ENCODE measurements at places on chromosomes 2 and 18.

- peak; percentile 20 for DNase-seq
Measured at GRCh38 chr2:39778775-39779340, at the start of gene THUMPD2. Gene THUMPD2, minus strand, starts transcription at chr2:39779258. Its CDS starts 19 bp downstream, at chr2:39779239.

DNA sequence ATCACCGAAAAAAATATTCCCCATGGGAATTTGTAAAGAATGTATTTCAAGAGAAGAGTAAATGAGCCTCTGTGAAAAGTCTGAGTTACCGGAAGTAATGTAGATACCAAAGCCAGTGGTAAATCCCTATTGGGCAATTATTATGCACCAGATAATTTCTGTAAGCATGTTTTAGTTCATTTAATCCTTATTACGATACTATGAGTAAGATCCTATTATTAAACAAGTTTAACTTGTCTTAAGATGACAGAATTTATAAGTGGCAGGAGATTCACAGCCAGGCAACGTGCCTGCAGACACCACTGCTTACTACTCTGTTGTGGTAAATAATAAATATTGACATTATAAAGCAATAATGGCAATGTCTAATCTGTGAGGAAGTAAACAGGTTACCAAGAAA lies 280.8 kb upstream of the RGPD4 start:
- DNase-seq: no peak

DNA sequence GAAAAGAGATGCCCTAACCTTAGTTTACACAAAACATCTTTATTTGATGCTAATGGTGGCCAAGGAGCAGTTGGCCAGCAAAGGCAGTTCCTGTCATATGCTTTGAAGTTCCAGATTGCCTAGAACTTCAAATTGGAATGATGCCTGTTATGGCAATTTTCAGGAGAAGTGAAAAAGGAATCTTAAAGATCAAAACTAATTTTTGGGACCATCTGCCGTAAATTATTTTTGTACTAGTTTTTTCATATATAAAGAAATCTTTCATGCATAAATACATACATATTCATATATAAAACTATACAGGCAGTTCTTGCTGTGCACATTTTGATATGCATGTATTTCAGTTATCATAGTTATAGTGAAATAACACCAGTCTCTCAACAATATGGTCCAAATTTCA lies 1185.6 kb upstream of the FAM98A start:
- no peak for DNase-seq

DNA sequence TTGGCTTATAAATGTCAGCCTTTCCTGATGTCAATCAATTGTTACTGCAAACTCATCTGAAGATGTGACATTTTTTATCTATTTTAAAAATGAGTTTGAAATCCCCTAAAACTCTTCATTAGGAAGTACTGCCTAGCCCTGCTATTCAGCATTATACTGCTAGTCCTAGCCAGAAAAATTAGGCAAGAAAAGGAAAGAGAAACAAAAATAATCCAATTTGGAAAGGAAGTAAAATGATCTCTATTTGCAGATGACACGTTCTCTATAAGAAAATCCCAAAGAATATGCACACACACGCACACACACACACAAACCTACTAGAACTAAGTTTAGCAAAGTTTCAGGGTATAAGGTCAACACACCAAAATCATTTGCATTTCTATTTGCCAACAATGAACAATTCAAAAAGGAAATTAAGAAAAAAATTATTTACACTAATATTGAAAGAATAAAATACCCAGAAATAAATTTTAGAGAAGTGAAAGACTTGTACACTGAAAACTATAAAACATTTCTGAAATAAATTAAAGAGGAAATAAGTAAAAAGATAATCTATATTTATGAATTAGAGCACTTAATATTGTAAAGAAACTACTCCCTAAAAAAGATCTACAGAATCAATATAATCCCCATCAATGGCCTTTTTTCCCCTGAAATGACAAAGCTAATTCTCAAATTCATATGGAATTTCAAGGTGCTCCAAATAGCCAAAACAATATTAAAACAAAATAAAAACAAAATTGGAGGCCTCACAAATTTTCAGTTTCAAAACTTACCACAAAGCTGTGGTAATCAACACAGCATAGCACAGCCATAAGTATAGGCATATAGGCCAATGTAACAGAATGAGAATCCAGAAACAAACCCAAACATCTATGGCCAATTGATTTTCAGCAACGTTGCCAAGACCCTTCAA lies 433.7 kb upstream of the TRIB2 start:
- no peak for DNase-seq

DNA sequence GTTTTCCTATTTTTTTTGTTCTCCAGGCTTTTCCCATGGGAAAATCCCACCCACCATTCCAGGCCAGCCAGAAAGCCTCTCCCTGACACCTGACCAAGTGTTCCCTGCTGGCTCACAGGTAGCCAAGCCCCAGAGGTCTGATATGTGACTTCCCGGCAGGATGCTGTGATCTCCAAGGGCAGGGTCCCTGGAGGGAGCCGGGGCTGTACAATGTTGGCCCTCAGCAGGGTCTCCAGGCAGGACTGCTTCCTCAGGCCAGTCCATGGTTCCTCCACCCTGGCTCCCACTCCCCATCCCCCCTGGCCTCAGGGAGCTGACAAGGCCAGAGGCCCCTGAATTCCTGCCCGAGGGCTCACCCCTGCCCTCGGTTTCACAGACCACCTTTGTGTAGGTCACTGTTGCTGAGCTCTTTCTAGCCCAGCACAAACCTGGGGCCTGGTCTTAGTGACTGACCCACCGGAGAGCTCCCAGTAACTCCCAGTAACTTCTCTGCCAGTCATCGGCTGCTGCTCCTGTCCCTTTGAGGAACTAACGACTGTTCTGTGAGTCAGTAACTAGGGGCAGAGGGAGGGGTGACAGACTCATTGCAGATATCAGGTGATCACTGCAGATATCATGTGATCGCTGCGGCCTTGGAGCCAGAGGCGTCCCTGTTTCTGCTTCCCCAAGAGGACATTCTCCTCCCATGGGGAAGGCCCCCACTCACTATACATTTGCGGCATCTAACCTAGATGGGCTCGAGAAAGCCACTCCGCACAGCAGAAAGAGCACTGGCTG lies 38.7 kb downstream of the SDC1 start:
- DNase-seq: no peak

DNA sequence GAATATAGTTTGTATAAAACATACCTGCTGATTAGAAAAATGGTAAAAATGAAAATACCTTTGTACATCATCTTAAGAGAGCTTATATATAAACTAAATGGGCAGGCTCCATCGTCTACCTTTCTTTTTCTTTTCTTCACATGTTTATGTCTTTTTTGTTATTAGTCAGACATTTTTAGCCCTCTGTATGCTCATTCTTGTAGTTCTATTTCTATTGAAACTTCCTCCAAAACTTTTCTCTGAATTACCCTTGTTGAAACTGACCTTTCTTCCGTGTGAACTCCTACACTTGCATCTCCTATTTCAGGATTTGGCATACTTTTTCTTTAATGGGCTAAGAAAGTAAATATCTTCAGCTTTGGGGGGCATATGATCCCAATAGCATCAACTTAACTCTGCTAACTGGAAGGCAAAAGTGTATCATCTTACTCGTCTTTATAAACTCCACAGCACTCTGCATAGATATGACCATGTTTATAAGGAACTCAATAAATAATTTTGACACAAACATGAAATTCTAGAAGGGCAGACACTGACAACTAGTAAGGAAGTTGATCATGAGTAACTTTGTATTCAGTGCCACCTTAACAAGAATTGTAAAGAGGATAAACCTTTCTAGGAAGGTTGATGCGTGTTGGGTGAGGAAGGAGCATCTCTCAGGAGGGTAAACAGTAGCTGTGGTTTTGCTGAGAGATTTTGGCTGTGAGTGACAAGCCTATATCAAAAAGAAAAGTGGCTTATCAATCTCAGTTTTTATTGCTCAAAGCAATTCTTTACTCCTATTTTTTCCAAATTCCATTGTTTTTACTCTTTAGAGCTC lies 127.6 kb downstream of the PIK3C3 start:
- no peak for DNase-seq

DNA sequence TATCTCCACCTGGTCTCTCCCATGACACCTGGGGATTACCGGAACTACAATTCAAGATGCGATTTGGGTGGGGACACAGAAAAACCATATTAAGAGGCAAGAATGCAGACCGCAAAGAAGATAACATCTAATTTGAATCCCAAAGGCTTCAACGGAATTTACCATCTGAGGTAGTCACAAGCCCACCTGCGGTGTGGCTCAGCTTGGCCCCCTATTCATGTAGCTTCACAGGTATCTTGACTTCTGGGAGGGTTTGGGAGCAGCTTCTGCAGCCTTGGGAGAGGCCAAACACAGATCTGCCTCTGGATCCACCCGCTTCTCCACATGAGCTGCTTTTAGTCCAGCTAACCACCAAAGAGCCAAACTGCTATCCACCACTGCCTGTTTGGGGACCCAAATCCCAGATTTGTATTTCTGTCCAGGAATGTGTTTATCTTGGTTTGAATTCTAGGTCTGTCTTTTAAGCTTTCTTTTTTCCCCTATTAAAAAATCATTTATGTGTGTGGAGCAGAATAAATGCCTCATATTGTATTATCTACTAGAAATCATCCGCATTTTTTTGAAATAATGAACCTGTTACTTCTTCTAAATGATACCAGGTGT lies 247.6 kb downstream of the DLGAP1 start:
- DNase-seq: no peak

- no peak for DNase-seq
Measured at GRCh38 chr2:173427887-173428668, 73.4 kb downstream of the CDCA7 start.

- no peak for DNase-seq
Measured at GRCh38 chr18:22284581-22285360, 115.4 kb downstream of the GATA6 start.

DNA sequence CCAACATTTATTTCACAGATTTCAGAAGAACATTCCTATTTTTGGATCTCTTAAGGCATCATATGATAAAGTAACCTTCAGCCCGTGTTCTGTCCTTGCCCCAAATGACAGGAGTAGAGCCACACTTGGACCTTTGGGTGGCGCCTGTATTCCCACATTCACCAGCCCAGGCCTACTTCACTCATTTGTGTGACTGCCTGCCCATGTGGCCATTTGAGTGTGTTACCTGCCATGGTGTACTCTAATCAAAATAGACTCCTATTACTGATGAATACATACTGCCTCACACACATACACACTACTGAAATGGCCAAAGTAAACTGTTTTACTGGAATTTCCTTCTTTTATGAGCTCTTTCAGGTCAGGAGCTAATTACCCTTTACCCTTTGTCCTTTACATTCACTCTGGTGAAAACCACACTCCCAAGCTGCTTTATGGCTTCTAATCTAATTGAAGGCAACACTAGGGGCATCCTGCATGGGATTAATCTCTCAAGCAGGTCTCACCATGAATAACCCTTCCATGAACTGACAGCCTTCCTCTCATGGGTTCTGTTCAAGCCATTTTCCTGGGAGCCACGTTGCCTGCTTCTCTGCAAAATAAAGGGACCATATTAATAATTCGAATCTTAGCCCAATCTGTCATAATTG lies 271.0 kb upstream of the GALNT5 start:
- no peak for DNase-seq

DNA sequence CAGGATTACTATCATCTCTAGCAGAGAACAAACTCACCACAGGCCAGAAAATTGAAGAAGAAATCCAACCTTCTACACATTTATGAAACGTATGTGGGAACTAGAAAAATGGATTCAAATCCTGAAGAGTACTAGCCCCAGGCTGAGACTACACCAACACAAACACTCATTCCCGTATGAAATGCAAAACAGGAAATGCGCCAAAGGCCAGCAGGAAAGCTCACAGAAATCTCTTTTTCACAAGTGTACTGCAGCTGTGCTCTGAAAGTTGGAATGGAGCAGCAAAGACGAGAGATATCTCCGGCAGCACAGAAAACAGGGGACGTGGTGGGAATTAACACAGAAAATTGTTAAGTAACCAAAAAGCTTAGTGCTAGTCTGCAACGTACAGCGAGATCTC lies 913.5 kb downstream of the TDRD15 start:
- no peak for DNase-seq

DNA sequence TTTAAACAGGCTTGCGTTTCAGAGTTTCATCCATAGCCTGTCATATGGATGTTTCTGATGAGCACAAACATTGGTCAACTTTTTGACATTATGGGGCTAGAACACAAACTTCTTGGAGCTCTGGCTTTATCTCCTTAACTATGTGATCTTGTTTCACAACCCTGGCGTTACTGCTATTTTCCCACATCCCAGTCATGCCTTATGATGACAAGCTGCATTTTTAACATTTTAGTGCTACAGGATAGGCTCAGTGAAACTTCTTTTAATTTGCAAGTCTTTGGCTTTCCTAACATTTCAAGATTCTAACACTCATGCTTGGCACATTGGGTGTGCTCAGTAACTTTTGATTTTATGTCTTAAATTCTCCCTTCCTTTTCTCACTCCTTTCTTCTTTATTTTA lies 21.0 kb upstream of the PDE1A start:
- no peak for DNase-seq

- DNase-seq: no peak
Measured at GRCh38 chr2:221308507-221309066, 263.5 kb downstream of the EPHA4 start.

- no peak for DNase-seq
Measured at GRCh38 chr2:42762155-42762554, 1.8 kb downstream of the OXER1 start.

Measured in amygdala (tissue), 56 donors.